ENCODE measurements at places on chromosomes 12 and 14. TPM values are rescaled to one million over a fixed set of nuclear protein-coding genes. Genes with fewer than 3 reads are reported as not detected.

TRIM9 gene
- 2.2 TPM for total RNA-seq

RPL41 gene
- 2,458 TPM for total RNA-seq

ZNF641 gene
- total RNA-seq: 15.5 TPM

SERPINA6 gene
- not detected for total RNA-seq

CD27 gene
- total RNA-seq: 1.2 TPM

APPL2 gene
- 48.1 TPM for total RNA-seq

INHBE gene
- total RNA-seq: not detected

CIT gene
- total RNA-seq: 20.6 TPM

WNT5B gene
- 7.6 TPM for total RNA-seq

GRCh38 chr12:22626406-22626805 lies 1.4 kb downstream of the ETNK1 start:
- DNase-seq: no peak
- H3K27ac ChIP-seq: peak overlapping the region; percentile 97
- no peaks in the 10 kb centered on the region for H3K36me3 ChIP-seq
- H3K4me1 ChIP-seq: peaks cover 50% of the 10 kb centered on the region
- peak overlapping the region; percentile 78 for H3K4me3 ChIP-seq
- H3K27me3 ChIP-seq: no peaks in the 10 kb centered on the region

DNA sequence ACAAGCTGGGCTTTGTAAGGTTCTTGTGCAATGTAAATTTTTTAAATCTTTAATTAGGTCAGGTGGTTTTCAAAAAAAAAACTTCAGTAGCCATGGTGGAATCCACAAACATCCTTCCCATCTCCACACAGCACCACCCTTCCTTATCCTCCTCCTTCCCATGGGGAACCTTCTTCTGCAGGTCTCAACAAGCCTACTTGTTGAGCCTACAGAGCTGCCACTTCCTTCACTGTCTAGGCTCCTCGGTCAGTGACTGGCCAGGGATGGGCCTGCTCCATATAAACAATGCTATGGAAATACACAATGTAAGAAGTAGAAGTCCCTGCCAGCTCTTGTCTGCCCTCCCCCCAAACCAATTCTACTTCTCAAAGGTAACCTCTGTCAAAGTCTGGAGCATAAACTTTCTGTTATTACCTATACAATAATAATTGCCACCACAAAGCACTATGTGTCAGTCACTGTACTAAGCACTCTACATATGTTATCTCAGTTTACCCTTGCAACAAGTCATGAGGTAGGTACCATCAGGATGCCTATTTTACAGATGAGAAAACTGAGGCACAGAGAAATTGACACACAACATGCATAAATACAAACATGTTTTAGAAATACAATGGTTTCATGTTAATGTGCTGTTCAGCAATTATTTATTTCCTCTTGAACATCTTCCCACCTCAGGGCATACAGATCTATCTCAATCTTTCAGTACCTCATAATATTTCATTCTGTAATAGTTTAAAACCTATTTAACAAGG lies 17.4 kb downstream of the LIMA1 start:
- no peaks in the 10 kb centered on the region for H3K4me1 ChIP-seq
- no peak overlapping the region for H3K4me3 ChIP-seq
- no peak for DNase-seq
- no peaks in the 10 kb centered on the region for H3K36me3 ChIP-seq
- H3K27me3 ChIP-seq: no peaks in the 10 kb centered on the region

- H3K27ac ChIP-seq: no peak overlapping the region
- H3K4me3 ChIP-seq: no peak overlapping the region
- no peaks in the 10 kb centered on the region for H3K36me3 ChIP-seq
- H3K27me3 ChIP-seq: no peaks in the 10 kb centered on the region
- no peaks in the 10 kb centered on the region for H3K4me1 ChIP-seq
Observed at GRCh38 chr12:50778663-50779590, 15.0 kb downstream of the ATF1 start.

DNA sequence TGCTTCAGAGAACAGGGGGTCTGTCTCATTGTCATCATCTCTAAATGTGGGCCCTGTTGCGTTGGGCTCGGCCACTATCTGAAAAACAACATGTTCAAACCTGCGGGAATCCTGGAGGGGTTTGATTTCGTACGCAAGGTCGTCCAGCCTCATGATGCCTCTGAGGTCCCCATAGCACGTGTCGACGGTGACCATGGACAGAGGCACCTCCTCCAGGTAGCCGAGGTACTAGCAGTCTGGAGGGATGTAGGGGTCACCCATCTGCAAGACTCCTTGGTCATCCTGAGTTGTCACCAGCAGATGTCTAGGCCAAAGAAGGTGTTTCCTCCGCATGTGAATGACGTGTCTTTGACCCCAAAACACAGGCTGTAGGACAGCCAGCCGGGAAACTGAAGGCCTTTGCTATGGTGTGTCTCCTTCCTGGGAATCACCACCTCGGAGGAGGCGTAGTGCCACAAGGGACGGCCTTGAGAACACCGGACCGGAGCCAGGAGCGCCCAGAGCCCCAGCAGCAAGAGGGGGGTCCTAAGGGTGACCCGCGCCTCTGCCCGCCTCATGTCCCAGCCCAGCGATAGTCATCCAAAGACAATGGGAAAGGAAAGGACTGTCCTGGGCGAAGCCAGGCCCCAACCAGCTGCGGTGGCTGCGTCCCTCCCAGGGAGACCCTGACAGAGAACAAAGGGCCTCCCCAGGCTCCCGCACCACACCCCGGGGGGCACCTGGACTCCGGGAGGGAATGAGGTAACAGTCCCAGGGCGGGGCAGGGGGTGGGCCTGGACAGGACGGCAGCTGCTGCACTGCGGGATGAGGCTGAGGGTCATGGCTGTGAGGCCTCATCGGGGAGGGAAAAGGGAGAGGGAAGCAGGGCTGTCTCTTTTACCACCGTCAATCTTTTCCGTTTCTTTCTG lies 445.5 kb downstream of the TMEM121 start:
- no peak overlapping the region for H3K4me3 ChIP-seq
- no peaks in the 10 kb centered on the region for H3K4me1 ChIP-seq
- no peaks in the 10 kb centered on the region for H3K27me3 ChIP-seq
- H3K36me3 ChIP-seq: no peaks in the 10 kb centered on the region
- H3K27ac ChIP-seq: no peak overlapping the region

DNA sequence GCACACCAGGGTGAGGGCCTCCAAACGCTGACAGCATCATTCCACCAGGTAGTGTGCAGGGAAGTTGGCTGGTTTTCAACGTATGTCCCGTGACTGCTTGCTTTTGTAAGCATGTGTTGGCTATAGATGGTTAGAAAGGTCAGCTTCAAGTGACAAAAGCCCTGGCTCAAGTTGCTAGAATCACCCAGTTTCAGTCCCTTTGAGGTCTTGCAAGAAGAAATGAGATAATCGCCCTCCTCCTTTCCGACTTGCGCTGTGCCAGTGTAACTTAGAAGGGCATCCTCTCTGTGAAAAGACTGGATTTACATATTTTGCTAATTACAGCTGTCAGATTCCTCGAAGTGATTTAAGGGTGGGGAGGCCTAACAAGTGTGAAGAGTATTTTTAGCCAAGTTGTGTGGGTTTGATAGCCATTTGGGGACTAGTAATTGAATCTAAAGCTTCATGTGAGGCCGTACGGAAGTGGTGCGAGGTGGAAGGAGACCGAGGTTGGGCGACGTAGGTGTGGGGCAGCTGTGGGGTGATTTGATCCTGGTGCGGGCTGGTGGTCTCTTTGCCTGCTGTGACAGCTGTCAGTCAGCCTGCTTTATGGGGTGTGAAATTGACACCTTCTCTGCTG lies 94.7 kb downstream of the CHST11 start:
- H3K4me1 ChIP-seq: peaks cover 10% of the 10 kb centered on the region
- no peaks in the 10 kb centered on the region for H3K27me3 ChIP-seq
- H3K4me3 ChIP-seq: no peak overlapping the region
- no peaks in the 10 kb centered on the region for H3K36me3 ChIP-seq
- no peak overlapping the region for H3K27ac ChIP-seq

- DNase-seq: no peak
- H3K27me3 ChIP-seq: no peaks in the 10 kb centered on the region
- no peak overlapping the region for H3K4me3 ChIP-seq
- H3K27ac ChIP-seq: no peak overlapping the region
Observed at GRCh38 chr12:106861984-106862916, 87.8 kb downstream of the RIC8B start.

DNA sequence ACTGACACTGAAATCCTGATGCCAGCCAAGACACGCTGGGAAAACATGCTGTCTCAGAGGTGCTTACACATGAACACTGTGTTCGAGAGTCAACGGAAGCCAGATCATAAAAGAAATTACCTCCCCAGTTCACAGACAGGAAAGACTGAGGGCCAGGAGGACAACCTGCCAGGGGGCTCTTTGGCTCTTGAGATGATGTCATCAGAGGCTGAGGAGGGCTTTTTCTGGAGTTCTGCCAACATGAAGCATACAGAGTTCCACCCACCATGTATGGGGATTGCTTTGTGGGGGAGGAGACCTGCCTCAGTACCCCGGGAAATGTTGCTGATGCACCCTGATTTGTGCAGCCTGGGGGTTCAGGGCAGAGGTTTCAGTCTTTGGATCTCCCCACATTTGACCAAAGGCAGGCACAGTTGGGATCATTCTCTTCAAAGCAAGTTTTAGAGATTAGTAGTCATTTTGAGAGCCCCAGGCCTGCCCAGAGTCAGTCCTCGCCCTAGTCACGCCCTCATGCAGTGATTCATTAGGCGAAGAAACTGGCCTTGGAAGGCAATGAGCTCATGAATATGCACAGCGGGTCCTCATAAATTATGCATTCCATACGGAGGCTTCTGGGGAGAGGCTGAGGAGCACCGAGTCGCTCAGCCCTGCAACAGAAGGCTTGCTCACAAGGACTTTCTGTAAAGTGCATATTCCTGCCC lies 34.9 kb upstream of the EML1 start:
- no peaks in the 10 kb centered on the region for H3K27me3 ChIP-seq
- H3K4me3 ChIP-seq: no peak overlapping the region
- DNase-seq: no peak
- H3K27ac ChIP-seq: peak overlapping the region; percentile 89
- H3K4me1 ChIP-seq: peaks cover 62% of the 10 kb centered on the region

DNA sequence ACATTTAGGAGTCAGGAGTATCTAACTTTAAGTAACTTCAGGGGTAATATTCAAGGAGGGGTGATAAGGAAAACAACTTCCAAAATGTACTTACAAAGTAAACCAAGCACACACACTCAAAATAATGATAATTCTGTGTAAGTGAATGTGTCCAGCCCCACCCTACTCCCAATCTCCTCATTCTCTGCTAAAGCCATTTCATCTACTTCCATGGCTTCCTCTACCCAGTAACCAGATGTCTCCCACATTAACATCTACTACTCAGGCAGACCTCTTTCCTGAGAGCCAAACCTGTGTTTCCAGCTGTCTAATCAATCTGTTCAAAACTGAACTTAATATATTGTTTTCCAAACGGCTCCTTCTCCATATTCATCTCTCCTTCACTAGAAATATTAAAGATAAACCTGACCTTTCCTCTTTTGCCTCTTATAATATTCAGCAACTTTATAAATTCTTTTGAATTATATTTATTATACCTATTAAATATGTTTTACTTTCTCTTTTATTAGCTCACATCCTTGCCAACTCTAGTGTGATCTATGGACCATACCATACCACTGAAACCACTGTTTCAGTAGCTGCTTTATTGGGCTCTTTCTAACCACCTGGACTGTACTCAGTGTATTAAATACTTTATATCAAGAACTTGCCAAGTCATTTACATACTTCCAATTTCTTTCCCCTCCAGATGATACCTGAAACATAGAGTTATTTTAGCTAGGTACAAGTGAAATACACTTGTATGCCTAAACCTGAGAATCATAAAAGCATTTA lies 170.7 kb downstream of the PPFIA2 start:
- no peaks in the 10 kb centered on the region for H3K27me3 ChIP-seq
- no peaks in the 10 kb centered on the region for H3K36me3 ChIP-seq
- DNase-seq: no peak
- H3K4me1 ChIP-seq: no peaks in the 10 kb centered on the region

- no peak overlapping the region for H3K4me3 ChIP-seq
- H3K27ac ChIP-seq: no peak overlapping the region
- peaks cover 12% of the 10 kb centered on the region for H3K4me1 ChIP-seq
- DNase-seq: no peak
- H3K36me3 ChIP-seq: no peaks in the 10 kb centered on the region
Observed at GRCh38 chr12:114403690-114404066, 2.3 kb downstream of the TBX5 start.

GRCh38 chr12:22101749-22102243 lies 55.8 kb downstream of the CMAS start:
- H3K36me3 ChIP-seq: no peaks in the 10 kb centered on the region
- H3K4me1 ChIP-seq: no peaks in the 10 kb centered on the region
- DNase-seq: no peak
- no peaks in the 10 kb centered on the region for H3K27me3 ChIP-seq
- H3K4me3 ChIP-seq: no peak overlapping the region

GRCh38 chr12:46843811-46844210 lies 18.0 kb upstream of the SLC38A4 start:
- H3K4me1 ChIP-seq: no peaks in the 10 kb centered on the region
- no peak overlapping the region for H3K4me3 ChIP-seq
- H3K27me3 ChIP-seq: no peaks in the 10 kb centered on the region
- no peak for DNase-seq
- no peak overlapping the region for H3K27ac ChIP-seq
- H3K36me3 ChIP-seq: no peaks in the 10 kb centered on the region

- H3K4me1 ChIP-seq: peaks cover 59% of the 10 kb centered on the region
- H3K27me3 ChIP-seq: no peaks in the 10 kb centered on the region
- peak overlapping the region; percentile 94 for H3K27ac ChIP-seq
- H3K36me3 ChIP-seq: no peaks in the 10 kb centered on the region
- DNase-seq: no peak
Observed at GRCh38 chr12:121626853-121627640, 717 bp downstream of the ORAI1 start.

- H3K4me3 ChIP-seq: no peak overlapping the region
- DNase-seq: no peak
- no peak overlapping the region for H3K27ac ChIP-seq
- H3K27me3 ChIP-seq: no peaks in the 10 kb centered on the region
- peaks cover 16% of the 10 kb centered on the region for H3K4me1 ChIP-seq
- no peaks in the 10 kb centered on the region for H3K36me3 ChIP-seq
Observed at GRCh38 chr12:93002293-93003054, 73.4 kb upstream of the EEA1 start.

- H3K4me3 ChIP-seq: no peak overlapping the region
- no peaks in the 10 kb centered on the region for H3K27me3 ChIP-seq
- H3K4me1 ChIP-seq: no peaks in the 10 kb centered on the region
- no peaks in the 10 kb centered on the region for H3K36me3 ChIP-seq
- H3K27ac ChIP-seq: no peak overlapping the region
- DNase-seq: no peak
Observed at GRCh38 chr12:114562654-114563053, 121.3 kb downstream of the TBX3 start.

GRCh38 chr14:30348445-30348844 lies 210.5 kb upstream of the G2E3 start:
- DNase-seq: no peak
- no peak overlapping the region for H3K4me3 ChIP-seq
- no peak overlapping the region for H3K27ac ChIP-seq
- H3K36me3 ChIP-seq: no peaks in the 10 kb centered on the region
- H3K27me3 ChIP-seq: no peaks in the 10 kb centered on the region
- H3K4me1 ChIP-seq: no peaks in the 10 kb centered on the region

DNA sequence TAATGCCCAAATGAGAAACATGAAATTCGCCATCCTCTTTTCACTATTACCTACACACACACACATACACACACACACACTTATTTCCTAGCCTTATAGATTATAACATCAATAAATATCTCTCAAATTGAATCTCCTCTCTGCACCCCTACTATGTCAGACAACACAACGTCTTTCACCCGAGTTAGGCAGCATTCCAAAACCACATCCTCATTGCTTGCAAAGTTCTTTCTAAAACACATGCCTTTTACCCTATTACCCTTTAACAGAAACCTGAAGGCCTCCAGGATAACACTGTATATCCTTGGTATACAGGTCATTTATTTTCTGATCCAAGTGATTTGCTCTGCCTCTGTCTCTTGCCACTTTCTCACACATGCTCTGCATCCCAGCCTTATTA lies 56.3 kb downstream of the KCNH5 start:
- no peak for DNase-seq
- no peak overlapping the region for H3K4me3 ChIP-seq
- no peaks in the 10 kb centered on the region for H3K36me3 ChIP-seq
- H3K4me1 ChIP-seq: no peaks in the 10 kb centered on the region
